ENCODE measurements at places on chromosomes 5 and 9.

DNA sequence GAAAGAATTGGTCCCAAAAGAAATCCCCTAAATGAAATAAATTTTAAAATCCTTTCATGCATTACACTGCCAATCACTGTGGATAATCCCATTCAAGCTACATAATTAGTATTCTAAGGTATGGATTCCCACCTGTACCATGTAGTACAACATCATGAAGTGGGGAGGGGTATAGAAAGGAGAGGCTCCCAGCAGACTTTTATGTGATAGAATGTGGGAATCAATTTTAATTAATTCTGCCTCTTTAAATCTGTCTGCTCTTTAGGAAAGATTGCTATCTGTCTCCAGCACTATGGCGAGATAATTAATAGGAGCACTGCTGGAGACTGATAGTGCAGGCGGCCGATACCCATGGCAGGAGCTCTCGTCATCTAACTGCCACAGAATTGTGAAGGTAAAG is 95.4 kb downstream of the CDH12 start:
- no peak for DNase-seq

DNA sequence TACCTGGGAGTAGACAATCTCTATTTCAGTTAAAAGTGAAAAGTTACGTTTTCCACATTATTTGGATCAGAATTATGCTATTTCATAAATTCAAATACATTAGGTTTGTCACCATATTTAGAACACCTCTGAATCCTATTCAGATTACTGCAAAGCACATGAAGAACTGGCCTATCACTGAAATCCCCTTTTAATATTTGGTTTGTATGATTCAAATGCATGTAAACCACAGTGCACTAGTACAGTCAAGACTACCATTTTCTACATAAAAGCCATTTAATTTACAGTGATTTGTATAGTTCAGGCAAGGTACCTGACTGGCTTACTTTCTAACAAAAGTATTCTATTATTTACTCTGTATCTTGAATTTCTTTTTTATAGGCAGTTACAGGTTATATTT is 212.5 kb downstream of the MEF2C start:
- no peak for DNase-seq

GRCh38 chr9:135254176-135255032 is 166.9 kb downstream of the OLFM1 start:
- DNase-seq, result no peak

GRCh38 chr9:4084435-4084818 is 215.4 kb downstream of the GLIS3 start:
- no peak for DNase-seq

DNA sequence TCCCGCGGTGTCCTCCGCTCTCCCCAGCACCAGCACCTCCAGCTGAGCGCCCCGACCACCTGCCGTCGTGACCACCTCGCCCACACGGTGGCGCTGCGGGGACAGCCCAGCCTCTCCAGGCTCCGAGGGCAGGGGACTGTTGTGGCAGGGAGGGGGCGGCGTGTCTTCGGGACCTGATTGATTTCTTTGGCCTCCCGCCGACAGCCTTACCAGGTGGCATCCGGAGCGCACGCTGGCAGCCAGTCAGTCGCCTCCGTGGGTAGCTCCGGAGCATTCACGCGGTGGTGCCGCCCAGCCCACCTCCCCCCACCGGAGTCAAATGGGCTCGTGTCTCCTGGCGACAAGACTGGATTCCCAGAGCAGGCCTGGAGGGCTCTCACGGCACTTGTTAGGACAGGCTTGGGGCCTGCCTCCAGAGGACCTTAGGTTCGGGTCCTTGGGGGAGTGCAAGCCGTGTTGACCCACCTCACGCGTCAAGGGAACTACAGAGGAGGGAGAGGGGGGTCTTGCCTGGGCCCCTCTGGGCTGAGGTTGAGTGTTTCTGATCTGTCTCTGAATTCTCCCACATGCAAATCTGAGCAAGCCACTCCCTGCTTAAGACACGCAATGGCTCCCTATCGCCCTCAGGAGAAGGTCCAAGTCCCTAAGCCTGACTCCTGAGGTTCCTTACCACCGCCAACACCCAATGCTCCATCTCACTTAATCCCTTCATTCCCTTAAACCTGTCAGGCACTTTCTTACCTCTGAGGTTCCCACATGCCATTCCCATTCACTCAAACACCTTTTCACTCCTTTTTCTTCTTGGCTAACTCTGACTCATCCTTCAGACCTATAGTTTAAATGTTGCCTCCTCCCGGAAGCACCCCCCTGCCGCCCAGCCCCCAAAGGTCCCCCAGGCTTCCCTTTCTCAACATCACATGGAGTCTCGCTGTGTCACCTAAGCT is 51.2 kb upstream of the GGTA1 start:
- peak; percentile 75 for DNase-seq

GRCh38 chr9:124363326-124364096 is 51.7 kb downstream of the PSMB7 start:
- no peak for DNase-seq

Measured in activated T-cell treated with anti-CD3 and anti-CD28 coated beads for 48 hours (primary cell).